ENCODE measurements at places on chromosomes 12 and 14.

DNA sequence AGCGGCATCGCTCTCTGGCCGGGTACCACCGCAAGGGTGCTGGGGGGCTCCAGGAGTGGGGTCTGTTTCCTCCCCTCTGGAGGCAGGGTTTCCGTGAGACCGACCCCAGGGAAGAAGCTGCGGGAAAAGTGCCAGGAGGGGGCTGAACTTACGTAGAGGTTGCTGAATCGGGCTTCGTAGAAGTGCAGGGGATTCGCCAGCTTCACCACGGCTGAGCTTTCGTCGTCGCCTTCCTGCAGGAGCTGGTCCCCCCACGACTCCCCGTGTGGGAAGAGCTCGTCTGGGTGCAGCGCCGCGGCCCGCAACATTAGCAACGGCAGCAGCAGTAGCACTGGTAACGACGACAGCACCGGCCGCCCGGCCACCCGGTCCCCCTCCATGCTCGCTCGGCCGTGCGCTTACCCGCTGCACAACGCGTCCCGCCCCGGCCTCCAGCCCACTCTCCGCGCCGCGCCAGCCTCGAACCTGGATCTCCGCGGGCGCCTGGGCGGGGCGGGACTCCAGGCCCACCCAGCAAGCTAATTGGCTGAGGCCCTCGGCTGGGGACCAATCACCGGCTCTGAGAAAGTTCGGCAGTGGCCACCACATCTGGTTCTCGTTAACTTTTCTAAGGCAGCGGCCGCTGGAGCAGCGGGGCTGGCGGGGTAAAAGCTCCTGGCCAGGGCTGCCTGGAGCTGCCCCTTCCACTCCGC lies at the start of gene NID2:
TSS of gene NID2 (minus strand) at position 445 of the 692 bp plus-strand sequence. CDS start at position 380, 65 bp downstream.
- DNase-seq: peak; percentile 20

DNA sequence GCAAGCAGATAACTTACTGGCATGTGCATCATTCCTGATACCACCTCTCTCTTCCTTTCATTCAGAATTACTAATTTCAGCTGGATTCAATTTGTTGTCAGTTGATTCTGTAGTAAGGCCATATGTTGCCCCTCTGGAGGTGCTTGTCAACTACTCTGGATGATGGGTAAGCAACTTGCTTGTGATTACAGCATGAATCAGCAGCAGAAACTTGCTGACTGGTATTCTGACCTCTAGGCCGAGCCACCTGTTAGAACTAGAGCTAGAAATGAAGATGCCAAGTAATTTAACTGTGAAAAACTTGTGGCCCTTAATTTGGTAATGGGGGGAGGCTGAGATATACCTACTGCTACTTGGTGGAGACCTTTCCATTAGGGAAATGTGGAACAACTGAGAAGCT lies 5.1 kb downstream of the RNF10 start:
- no peak for DNase-seq

GRCh38 chr14:47763188-47763854 lies 87.9 kb upstream of the MDGA2 start:
- no peak for DNase-seq

DNA sequence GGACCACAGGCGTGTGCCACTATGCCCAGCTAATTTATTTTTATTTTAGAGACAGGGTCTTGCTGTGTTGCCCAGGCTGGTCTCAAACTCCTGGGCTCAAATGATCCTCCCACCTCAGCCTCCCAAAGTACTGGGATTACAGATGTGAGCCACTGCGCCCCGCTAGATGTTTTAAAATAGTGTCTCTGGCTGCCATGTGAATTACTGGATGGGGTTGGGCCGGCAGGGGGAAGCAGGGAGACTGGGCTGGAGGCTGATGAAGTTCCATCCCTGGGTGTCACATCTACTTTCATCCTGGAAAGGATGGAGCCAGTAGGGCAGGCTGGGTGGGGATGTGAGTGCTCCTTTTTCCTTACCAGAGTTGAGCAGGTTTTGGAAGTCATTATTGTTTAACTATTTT lies 46.1 kb downstream of the DNAH10 start:
- peak; percentile 16 for DNase-seq

- DNase-seq: no peak
These were observed 1.5 kb upstream of the ZDHHC22 start for GRCh38 chr14:77143071-77143470.

- DNase-seq: no peak
These were observed 77.0 kb upstream of the FGD4 start for GRCh38 chr12:32322354-32322753.

DNA sequence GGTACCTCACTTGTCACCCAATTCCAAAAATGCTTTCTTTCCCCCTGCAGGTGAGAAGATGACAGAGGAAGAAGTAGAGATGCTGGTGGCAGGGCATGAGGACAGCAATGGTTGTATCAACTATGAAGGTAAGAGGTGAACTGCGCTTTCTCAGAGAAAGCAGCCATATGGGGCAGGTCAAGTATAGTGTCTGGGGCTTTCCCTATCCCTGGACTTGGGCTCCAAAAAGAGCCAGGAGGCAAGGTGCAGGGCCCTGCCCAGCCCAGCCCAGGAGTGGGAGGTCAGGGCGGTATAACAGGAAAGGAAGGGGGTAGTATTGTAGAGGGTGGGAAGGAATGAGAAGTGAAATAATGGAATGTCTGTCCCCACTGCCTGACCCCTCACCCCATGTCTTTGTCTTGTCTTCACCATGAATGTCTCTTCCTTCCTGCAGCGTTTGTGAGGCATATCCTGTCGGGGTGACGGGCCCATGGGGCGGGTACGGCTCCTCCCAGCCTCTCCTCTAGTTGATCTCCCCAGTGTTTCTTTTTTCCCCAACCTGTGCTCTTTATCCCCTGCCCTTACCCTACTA lies 2.1 kb downstream of the MYL6 start:
- DNase-seq: no peak

- DNase-seq: no peak
These were observed 14.6 kb upstream of the NUDT14 start for GRCh38 chr14:105195522-105196264.

GRCh38 chr14:97311411-97311810 lies 514.2 kb downstream of the VRK1 start:
- DNase-seq: no peak

GRCh38 chr14:79011091-79011919 lies 841.1 kb downstream of the NRXN3 start:
- peak; percentile 8 for DNase-seq

Data from HepG2 (cell line).